ENCODE measurements at places on chromosomes 13 and 19. TPM values are rescaled to one million over a fixed set of nuclear protein-coding genes. Genes with fewer than 3 reads are reported as not detected.

DNA sequence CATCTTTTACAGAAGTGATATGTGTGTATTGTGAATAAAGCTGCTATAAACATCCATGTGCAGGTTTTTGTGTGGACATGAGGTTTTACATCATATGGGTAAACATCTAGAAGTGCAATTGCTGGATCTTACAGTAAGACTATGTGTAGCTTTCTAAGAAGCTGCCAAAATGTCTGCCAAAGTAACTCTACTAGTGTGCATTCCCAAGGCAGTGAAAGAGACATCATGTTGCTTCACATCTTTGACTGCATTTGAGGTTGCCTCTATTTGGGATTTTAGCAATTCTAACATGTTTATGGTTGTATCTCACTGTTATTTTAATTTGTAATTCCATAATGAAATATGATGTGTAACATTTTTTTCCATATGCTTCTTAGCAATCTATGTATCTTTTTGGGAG lies 30.3 kb downstream of the SLITRK6 start:
- H3K36me3 ChIP-seq = no peaks in the 10 kb centered on the region
- peaks cover 3% of the 10 kb centered on the region for H3K4me1 ChIP-seq
- no peak overlapping the region for H3K27ac ChIP-seq
- H3K4me3 ChIP-seq = no peak overlapping the region
- no peak for DNase-seq

DNA sequence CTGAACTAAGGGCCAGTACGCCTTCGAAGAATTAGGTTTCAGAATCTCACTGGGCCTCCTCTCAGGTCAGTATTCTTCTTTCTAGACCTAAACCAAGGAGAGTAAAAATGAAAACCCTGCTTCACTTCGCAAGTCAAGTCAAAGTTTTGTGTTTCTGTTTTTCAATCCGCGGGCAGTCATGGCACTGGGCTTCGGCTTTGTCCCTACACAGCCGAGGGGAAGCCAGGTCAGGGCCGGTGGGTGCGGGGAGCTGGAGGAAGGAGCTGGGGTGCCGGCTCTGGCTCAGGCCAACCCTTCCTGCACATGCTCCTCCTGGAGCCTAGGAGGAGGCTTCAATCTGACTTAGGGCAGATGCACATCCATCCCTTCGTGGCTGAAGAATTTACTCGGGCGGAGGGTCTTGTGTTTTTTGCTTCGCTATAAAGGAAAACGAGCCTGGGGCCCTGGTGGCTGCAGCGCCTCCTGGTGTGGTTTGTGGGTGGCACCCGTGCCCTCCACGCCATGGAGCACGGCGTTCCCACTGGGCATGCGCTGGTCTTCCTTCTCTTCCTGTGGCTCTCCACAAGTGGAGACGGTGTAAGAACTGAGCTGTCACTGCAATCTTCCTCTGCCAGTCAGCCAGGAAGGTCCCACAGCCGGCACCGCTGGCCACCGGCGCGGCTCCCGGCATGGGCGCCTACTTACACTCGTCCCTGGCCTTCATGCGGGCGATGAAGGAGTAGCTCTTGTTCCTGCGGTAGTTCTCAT lies 22.5 kb downstream of the C19orf44 start:
- no peaks in the 10 kb centered on the region for H3K27me3 ChIP-seq
- H3K36me3 ChIP-seq = peaks cover 33% of the 10 kb centered on the region
- no peaks in the 10 kb centered on the region for H3K4me1 ChIP-seq
- peak overlapping the region; percentile 30 for H3K27ac ChIP-seq
- no peak for DNase-seq

DNA sequence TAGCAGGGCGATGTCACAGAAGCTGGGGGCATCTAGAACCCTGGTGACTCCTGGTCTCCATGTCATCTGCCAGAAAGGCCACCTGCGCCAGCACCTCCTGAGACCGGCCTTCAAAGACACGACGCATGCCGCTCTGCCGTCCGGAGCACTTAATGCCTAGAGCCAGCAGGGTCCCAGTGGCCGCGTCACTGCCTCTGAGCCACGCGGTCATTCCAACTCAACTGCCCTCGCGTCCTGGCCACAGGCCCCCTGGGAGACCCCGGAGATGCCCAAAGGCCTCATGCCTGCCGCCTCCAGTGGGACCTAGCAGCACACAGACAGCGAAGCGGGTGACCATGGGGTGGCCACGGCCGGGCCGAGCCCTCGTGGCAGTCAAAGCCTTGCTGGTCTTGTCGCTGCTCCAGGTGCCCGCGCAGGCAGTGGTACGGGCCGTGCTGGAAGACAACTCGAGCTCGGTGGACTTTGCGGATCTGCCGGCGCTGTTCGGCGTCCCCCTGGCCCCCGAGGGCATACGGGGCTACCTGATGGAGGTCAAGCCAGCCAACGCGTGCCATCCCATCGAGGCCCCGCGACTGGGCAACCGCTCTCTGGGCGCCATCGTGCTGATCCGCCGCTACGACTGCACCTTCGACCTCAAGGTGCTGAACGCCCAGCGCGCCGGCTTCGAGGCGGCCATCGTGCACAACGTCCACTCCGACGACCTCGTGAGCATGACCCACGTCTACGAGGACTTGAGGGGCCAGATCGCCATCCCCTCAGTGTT lies at the start of gene ZNRF4:
Gene ZNRF4, plus strand, starts transcription at position 51 of the 763 bp plus-strand sequence. Its CDS starts 75 bp downstream, at position 126.
- H3K27me3 ChIP-seq = peaks cover 6% of the 10 kb centered on the region
- H3K4me3 ChIP-seq = no peak within 1 kb of the TSS
- H3K4me1 ChIP-seq = no peaks in the 10 kb centered on the region
- DNase-seq = no peak
- H3K36me3 ChIP-seq = no peaks in the 10 kb centered on the region
- no peak within 1 kb of the TSS for H3K27ac ChIP-seq

C1QTNF9B gene
- not detected for total RNA-seq

PRSS57 gene
- not detected for total RNA-seq

ATP11A gene
- total RNA-seq = 112 TPM

PEX11G gene
- total RNA-seq = 7.3 TPM

EBI3 gene
- 0.68 TPM for total RNA-seq

Measured in mesothelial cell of epicardium (in vitro differentiated cells).